ENCODE measurements at places on chromosomes 2 and 18. TPM values are rescaled to one million over a fixed set of nuclear protein-coding genes. Genes with fewer than 3 reads are reported as not detected.
A peak's percentile ranks its signal among the peaks of the same experiment; 100 is the strongest.

The AMER3 gene
- not detected for total RNA-seq

The RAB27B gene
- 0.99 TPM for total RNA-seq

The EVX2 gene
- total RNA-seq, result not detected

The PGAP1 gene
- total RNA-seq, result 7.6 TPM

The ACTG2 gene
- total RNA-seq, result not detected

The TP53I3 gene
- total RNA-seq, result 133 TPM

The LHCGR gene
- not detected for total RNA-seq

The CREB1 gene
- 28.1 TPM for total RNA-seq

The PFN4 gene
- total RNA-seq, result 2.7 TPM

The PROKR1 gene
- total RNA-seq, result not detected

The SH3YL1 gene
- total RNA-seq, result 14.6 TPM

The UPP2 gene
- total RNA-seq, result not detected

The CD8A gene
- not detected for total RNA-seq

DNA sequence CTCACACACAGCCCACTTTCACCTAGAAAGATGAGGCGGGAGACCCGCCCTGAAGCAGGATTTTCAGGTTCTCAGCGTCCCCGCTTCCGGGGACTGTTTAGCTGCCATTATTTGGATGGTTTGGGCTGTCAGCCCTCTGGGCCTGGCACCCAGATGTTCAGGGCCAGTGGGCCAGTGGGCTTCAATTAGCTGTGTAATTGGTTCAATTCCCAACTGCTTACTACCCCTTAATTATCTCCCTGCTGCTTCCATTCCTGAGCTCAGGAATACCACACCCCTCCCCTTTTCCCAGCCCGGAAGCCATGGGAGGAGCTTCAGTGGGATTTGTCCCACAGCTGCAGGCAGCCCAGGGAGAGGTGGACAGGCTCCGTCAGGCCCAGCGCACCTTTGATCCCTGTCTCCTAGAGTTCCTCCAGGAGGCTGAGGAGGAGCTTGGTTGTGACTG is 114.1 kb upstream of the MYCN start:
- no peak for DNase-seq

GRCh38 chr2:171217330-171217729 is 56.6 kb upstream of the TLK1 start:
- no peak for DNase-seq

DNA sequence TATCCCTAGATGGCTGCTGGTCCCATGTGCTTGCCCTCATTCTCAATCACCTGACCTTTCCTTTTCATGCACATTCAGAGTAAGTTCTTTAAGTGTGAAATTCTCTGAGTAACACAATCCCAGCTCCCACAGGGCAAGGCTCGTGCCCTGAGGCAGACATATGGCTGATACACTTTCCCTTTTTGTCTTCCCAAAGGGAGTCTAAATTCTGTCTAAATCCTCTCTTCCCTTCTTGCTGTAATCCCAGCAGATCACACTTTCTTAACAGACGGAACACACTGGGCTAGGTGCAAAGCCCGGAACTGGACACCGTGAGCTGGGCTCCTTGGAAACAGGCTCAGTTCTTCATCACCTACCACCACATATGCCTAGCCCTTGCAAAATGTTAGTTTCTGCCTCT is 147.6 kb downstream of the GALNT14 start:
- no peak for DNase-seq

- DNase-seq, result no peak
Observed at GRCh38 chr2:235762832-235763598, 269.2 kb downstream of the AGAP1 start.

GRCh38 chr2:200148366-200148765 is 158.1 kb upstream of the SPATS2L start:
- no peak for DNase-seq

DNA sequence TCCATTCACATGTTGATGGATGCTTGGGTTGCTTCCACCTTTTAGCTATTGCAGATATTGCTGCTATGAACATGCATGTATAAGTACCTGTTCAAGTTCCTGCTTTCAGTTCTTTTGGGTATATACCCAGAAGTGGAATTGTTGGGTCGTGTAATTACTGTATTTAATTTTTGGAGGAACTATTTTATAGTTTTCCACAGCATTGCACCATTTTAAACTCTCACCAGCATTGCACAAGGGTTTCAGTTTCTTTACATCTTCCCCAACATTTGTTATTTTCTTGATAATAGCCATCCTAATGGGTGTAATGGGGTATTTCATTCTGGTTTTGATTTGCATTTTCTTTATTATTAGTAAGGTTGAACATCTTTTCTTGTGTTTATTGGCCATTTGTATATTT is 16.0 kb downstream of the ACTR3 start:
- DNase-seq, result no peak

DNA sequence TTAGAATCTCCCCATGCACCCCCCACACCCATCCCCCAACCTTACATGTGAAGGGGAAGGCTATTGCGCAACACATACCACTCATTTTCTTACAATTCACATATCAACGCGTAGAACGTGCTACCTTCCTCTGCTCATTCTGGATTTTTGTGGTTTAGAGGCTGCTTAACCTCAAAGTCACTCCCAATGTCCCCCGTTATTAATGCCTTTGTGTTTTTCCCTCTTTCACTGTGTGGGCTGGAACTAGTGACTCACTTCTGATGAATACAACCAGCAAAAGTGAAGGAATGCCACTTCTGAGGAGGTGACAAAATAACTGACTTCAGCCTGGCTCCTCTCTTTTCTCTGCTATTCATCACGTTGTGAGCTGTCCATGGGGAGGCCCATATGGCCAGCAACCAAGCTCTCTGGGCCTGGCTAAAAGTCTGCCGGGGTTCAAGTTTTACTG is 342.5 kb upstream of the NXPH2 start:
- DNase-seq, result no peak

DNA sequence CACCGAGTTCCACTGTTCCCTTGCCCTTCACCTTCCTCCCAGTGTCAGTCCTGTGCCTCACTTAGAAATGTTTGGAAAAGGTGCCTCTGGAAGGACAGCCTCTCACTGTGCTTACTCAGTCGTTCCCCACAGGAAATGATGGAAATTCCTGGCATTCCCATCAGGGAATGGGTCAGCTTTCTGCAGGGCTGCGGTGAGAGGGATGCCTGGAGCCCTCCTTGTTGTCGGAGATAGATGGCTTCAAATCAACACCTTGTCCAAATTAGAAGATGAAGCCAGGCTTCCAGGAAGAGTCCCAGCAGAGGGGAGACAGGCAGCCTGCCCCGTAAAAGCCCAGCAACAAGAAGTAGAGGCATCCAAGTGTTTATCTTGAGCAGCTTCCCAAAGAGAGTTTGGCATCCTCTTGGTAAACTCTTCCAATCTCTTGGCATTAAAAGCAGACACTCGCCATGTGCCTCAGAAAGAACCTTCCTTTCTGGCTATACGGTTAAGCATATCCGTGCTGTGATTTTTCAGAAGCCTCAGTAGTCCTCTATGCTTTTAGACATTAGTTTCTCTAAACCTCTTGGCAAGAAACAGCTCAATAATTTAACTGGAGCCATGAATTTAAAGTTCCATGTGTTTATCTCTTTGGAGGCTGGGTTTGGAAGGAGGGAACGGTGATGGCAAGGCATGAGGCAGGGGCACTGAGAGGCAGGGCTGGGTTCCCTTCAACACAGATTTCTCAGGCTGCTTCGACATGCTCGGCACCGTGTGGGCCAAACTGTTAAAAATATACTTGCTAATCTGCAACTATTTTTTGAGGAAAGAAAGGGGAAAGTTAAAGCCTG is 25.1 kb downstream of the COLEC12 start:
- DNase-seq, result peak; percentile 72

GRCh38 chr2:217884985-217885384 is 117.8 kb downstream of the TNS1 start:
- DNase-seq, result no peak

- no peak for DNase-seq
Observed at GRCh38 chr2:221554769-221555493, 17.2 kb downstream of the EPHA4 start.

DNA sequence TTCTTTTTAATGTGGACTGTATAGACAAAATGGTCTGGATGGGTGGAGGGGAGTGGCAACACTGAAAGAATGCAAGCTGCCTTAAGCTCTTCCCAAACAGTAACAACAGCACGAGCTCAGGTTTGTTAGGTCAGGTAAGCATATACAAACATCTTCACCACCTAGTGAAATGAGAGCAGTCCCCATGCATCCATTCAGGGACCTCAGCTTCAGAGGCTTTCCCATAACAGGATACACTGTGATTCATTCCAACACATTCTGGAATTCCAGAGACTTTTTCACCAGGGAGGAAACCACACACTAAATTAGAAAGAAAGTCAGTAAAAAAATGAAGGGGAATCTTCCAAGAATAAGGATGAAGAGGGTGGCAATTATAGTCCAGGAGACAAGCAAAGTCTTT is 50.4 kb upstream of the BZW1 start:
- no peak for DNase-seq

- no peak for DNase-seq
Observed at GRCh38 chr2:7599462-7600258, 682.4 kb downstream of the RNF144A start.

- no peak for DNase-seq
Observed at GRCh38 chr2:33085646-33086045, 138.9 kb downstream of the LTBP1 start.

DNA sequence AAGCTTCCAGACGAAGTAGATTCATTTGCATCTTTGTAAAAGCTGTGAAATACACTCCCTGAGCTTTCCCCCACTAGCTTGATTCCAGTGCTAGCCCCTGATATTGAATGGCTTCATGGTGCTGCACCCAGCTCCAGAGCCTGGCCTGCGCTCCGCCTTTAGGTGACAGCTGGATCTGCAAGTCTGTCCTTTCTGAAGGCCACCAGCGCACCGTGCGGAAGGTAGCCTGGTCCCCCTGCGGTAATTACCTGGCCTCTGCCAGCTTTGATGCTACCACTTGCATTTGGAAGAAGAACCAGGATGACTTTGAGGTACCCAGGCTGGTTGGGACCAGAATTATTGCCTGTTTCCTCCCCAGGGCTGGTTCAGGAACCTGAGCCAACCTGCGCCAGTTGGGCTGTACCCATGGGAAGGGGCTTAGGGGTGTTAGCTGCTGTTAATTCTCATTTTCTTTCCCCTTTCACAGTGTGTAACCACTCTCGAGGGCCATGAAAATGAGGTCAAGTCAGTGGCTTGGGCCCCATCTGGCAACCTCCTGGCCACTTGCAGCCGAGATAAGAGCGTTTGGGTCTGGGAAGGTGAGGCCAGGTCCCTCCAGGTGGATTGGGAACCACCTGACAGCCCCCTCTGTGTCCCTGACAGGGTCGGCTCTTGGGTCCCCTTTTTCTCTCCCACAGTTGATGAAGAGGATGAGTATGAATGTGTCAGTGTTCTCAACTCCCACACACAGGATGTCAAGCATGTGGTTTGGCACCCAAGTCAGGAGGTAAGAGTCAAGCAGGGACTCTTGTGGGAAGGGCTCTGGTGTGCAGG is 1.3 kb downstream of the CIAO1 start:
- no peak for DNase-seq

DNA sequence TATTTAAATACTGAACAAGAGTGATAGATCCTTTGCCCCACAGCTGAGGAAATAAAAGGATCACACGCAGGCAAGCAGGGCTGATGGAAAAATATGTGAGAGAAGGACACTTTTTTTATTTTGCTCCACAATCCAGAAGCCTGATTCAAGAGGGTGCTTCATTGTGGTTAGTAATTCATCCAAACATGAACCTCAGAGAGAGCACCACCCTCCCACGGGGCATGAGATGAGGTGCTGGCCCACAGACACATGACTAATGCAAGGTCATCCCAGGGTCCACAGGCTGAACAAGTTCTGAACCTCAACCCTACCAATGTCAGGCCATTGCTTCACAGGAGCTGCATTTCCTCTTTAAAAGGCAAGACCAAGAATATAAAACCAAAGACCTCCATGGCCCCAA is 239.6 kb downstream of the MREG start:
- no peak for DNase-seq

- DNase-seq, result no peak
Observed at GRCh38 chr2:8229546-8229986, 452.3 kb upstream of the ID2 start.

GRCh38 chr18:12796448-12796847 is 87.6 kb downstream of the PTPN2 start:
- no peak for DNase-seq

GRCh38 chr2:238220892-238221521 is 17.5 kb upstream of the ILKAP start:
- no peak for DNase-seq

GRCh38 chr2:60794271-60794863 is 38.3 kb downstream of the PAPOLG start:
- no peak for DNase-seq

- no peak for DNase-seq
Observed at GRCh38 chr2:19860022-19860421, 41.8 kb downstream of the TTC32 start.

GRCh38 chr2:240127191-240127750 is 8.8 kb downstream of the COPS9 start:
- DNase-seq, result no peak

GRCh38 chr2:223052548-223053483 is 826 bp downstream of the KCNE4 start:
- no peak for DNase-seq

GRCh38 chr2:47037678-47038077 is 117.4 kb downstream of the STPG4 start:
- no peak for DNase-seq

- no peak for DNase-seq
Observed at GRCh38 chr18:48126240-48126639, 195.8 kb upstream of the SMAD2 start.

GRCh38 chr2:111656436-111656835 is 227.6 kb downstream of the ANAPC1 start:
- DNase-seq, result no peak

DNA sequence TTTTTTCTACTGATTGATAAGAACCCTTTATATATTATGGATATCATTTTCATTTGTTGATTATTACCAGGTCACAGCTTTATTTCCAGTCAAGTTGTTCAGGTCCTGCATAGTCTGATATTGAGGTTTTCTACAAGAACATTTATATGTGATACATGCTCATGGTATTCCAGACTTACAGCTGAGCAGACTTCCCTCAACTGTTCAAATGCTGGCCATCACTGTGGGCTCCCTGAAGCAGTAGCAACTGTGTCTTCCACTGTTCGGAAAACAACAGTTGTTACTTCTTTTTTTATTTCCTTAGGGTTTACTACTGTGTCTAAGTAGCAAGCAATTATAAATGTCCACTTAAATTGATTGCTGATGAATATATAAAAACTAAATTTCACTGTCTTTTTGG is 79.5 kb downstream of the DGKD start:
- DNase-seq, result no peak

GRCh38 chr2:15565994-15566671 is 5.0 kb upstream of the NBAS start:
- no peak for DNase-seq

GRCh38 chr2:219619235-219619634 is 8.2 kb upstream of the SLC4A3 start:
- no peak for DNase-seq

GRCh38 chr2:8543060-8543382 is 138.8 kb upstream of the ID2 start:
- DNase-seq, result no peak

GRCh38 chr2:181642086-181642485 is 14.8 kb downstream of the CERKL start:
- DNase-seq, result no peak

DNA sequence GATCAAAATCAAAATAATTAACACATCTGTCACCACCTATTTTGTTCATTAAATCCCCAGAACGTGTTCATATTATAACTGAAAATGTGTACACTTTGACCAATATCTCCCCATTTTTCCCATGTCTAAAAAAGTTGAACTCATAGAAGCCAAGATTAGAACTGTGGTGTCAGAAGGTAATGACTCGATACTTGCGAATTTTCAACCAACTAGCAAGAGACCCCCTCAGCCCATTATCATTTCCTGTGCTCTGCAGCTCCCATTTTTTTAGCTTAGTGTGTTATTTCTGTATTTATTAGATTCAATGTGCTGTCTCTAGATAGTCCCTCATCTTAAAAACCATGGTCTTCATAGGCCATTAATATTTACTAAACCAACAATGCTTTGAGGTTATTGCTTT is 248.7 kb upstream of the PIK3C3 start:
- no peak for DNase-seq

Data from glomerular endothelial cell (primary cell).